RWPE2 (cell line): ENCODE measurements at places on chromosomes 12 and 14.

DNA sequence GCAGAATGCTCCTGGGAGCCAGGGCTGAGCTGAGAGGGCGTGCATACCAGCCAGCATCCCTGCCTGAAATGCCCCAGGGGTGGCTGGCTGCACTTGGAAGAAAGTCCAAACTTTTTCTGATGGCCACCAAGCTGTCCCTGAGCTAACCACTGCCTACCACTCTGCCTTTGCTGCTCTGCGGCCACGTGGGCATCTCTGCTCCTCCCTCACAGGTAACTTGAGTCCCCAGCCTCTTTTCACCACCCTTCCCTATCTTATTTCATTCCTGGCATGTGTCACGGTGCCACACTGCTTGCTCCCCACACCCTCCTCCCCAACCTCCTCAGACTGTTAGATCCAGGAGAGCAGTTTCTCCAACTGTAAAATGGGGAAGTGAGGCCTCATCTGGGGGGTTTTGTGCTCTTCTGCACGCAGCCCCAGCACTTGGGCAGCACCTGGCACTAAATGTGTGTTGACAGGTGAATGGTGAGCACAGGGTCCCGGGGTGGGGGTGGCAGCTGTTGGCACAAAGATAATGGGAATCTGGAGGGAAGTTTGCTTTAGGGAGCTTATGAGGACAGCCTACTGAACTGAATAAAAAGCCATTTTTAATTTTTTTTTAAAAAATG lies 113.0 kb downstream of the GLT1D1 start:
- no peak overlapping the region for H3K4me3 ChIP-seq
- DNase-seq = no peak
- no peaks in the 10 kb centered on the region for H3K4me1 ChIP-seq
- no peak overlapping the region for H3K27ac ChIP-seq

GRCh38 chr12:131258398-131258797 lies 304.7 kb downstream of the ADGRD1 start:
- no peak overlapping the region for H3K4me3 ChIP-seq
- H3K4me1 ChIP-seq = no peaks in the 10 kb centered on the region
- no peak overlapping the region for H3K27ac ChIP-seq
- no peaks in the 10 kb centered on the region for H3K27me3 ChIP-seq
- H3K36me3 ChIP-seq = no peaks in the 10 kb centered on the region
- DNase-seq = no peak

- DNase-seq = no peak
- no peak overlapping the region for H3K4me3 ChIP-seq
- H3K27me3 ChIP-seq = no peaks in the 10 kb centered on the region
- no peak overlapping the region for H3K27ac ChIP-seq
- H3K36me3 ChIP-seq = no peaks in the 10 kb centered on the region
Measured at GRCh38 chr14:100474196-100474595, 113.0 kb downstream of the BEGAIN start.

GRCh38 chr12:124921200-124922031 lies 7.0 kb upstream of the UBC start:
- no peaks in the 10 kb centered on the region for H3K27me3 ChIP-seq
- DNase-seq = no peak
- H3K4me3 ChIP-seq = no peak overlapping the region
- peak overlapping the region; percentile 100 for H3K27ac ChIP-seq
- peaks cover 61% of the 10 kb centered on the region for H3K4me1 ChIP-seq

- no peak overlapping the region for H3K4me3 ChIP-seq
- no peaks in the 10 kb centered on the region for H3K4me1 ChIP-seq
- H3K27ac ChIP-seq = no peak overlapping the region
- no peaks in the 10 kb centered on the region for H3K27me3 ChIP-seq
Measured at GRCh38 chr12:19238540-19238939, 109.0 kb downstream of the PLEKHA5 start.

DNA sequence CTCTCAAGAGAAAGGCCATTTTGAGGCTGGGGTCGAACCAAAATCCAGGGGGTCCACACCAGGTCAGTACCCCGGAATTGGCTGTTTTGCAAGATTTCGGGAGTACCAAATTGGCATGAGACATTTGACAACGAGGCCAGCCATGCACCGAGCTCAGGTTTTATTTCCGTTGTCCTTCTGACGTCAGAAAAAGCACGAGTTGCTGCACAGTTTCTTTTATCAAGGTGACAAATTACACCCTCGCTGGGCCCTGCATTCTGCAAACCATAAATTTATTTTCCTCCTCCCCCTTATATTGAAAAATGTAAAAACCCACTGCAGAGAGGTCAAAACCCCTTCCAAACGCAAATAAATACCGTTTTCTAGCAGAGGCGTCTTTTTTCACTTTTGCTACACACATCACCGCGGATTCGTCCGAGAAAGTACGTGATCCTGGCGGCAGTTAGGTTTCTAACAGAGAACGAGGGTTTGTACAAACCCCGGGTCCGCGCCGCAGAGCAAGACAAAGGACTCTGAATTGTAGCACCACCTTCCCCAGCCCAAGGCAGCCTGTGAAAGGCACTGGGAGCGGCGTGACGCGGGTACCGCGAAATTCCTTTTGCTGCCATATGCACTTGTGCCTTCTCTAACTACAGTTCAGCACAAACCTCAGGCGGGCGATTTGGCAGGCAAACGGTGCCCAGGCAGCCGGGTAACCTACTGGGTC lies 1.8 kb downstream of the SLC38A1 start:
- peaks cover 60% of the 10 kb centered on the region for H3K36me3 ChIP-seq
- no peaks in the 10 kb centered on the region for H3K27me3 ChIP-seq
- no peak for DNase-seq
- peak overlapping the region; percentile 96 for H3K27ac ChIP-seq
- peaks cover 50% of the 10 kb centered on the region for H3K4me1 ChIP-seq
- peak overlapping the region; percentile 79 for H3K4me3 ChIP-seq

DNA sequence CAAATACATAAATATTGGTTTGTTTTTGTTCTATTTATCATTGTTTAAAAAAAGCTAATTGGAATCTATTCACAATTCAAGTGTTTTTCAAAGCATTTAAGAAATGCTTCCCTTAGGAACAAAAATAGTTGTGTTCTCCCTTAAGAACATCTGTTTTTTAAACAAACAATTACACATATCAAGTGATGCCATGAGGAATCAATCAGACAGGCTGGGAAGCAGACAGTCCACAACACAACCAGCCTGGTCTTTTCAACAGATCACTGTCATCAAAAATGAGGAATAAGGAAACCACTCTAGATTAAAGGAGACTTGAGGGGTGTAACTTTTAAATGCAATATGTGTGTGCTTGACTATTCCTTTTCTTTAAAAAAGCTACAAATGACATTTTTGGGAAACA lies 25.5 kb downstream of the GALC start:
- H3K4me1 ChIP-seq = no peaks in the 10 kb centered on the region
- H3K27ac ChIP-seq = no peak overlapping the region
- DNase-seq = no peak
- H3K27me3 ChIP-seq = no peaks in the 10 kb centered on the region
